Left lung (tissue), 14 donors: ENCODE measurements at places on chromosomes 3 and 15.

DNA sequence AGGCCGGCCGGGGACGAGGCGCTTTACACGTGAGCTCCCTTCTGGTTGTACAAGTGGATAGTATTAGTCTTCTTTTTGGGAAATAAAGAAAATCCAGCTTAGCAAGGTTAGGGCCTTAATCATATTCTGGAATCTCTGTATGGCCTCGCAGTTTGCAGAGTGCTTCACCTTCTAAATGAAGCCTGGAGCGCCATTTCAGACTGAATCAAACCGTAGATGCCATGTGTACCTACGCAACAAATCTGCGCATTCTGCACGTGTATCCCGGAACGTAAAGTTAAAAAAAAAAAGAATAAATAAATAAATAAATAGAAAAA is 322 bp upstream of the P3H2 start:
- no peak for DNase-seq

DNA sequence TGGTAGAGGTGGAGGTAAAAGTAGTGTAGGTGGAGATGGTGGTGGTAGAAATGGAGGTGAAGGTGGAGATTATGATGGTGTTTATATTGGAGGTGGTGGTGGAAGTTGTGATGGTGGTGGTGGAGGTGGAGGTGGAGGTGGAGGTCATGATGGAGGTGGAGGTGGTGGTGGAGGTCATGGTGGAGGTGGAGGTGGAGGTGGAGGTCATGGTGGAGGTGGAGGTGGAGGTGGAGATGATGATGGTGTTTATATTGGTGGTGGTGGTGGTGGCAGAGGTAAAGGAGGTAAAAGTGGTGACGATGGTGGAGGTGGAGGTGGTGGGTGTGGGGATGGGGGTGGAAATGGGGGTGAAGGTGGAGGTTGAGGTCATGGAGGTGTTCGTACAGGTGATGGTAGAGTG is 107.8 kb downstream of the ASB7 start:
- no peak for DNase-seq

DNA sequence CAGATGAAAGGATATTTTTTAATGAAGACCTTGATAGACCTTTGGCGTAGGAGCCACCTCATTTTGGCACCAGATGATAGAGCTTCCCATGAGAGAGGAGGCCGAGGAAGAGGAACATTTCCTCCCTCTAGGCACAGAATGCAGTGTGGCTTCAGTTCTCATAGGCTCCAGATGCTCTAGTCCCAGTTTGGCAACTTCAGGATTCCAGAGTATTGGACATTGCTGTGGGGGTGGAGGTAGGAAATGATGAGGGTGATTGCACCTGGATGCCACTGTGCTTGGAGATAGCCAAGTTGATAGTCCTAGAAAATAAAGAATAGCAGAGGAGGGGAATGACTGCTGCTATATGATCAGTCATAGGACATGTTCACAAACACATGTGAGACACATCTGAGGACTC is 58.3 kb upstream of the KY start:
- no peak for DNase-seq

GRCh38 chr3:37283011-37283410 is 108.6 kb upstream of the LRRFIP2 start:
- DNase-seq = no peak

- DNase-seq = no peak
These were observed 53.8 kb downstream of the CACNA2D3 start for GRCh38 chr3:54176106-54176505.

GRCh38 chr3:15728766-15729165 is 69.0 kb downstream of the ANKRD28 start:
- DNase-seq = no peak

- no peak for DNase-seq
These were observed 356.6 kb upstream of the UBE2E2 start for GRCh38 chr3:22846566-22846965.

DNA sequence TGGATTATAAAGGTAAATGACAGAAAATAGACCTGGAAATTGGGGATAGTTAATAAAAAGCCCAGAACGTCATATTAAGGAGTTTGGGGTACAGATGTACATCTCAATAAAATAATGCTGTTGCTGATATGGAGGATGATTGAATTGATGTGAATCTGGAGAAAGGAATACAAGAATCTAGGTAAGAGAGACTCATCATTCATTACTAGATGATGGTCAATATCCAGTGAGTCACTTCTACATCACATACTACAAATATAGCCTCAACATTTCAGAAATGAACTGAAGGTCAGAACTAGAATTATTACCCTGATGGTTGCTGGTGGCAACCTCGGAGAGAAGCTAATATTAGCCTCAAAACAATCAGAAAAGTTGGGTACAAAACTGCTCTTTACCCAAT is 37.6 kb upstream of the P3H2 start:
- DNase-seq = no peak

DNA sequence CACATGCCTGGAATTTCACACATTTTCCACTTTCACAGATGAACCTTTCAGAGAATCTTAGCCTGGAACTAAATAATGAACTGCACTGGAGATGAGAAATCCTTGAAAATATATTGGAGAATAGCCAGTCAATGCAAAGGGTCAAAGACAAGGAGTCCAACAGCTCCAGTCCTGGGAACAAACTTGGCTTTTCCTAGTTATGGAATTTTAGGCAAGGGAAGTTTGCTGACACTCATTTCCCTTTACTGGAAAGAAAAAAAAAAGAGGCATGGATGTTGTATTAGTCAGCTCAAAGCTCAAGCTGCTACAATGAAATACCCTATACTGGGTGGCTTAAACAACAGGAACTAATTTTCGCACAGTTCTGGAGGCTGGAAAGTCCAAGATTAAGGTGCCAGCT is 690.8 kb upstream of the ARPP21 start:
- DNase-seq = no peak

GRCh38 chr15:71221417-71221816 is 106.1 kb downstream of the THSD4 start:
- DNase-seq = no peak

GRCh38 chr3:172709774-172710663 is 848 bp downstream of the NCEH1 start:
- peak; percentile 71 for DNase-seq

- DNase-seq = no peak
These were observed 109.0 kb downstream of the CGGBP1 start for GRCh38 chr3:87949879-87950208.

DNA sequence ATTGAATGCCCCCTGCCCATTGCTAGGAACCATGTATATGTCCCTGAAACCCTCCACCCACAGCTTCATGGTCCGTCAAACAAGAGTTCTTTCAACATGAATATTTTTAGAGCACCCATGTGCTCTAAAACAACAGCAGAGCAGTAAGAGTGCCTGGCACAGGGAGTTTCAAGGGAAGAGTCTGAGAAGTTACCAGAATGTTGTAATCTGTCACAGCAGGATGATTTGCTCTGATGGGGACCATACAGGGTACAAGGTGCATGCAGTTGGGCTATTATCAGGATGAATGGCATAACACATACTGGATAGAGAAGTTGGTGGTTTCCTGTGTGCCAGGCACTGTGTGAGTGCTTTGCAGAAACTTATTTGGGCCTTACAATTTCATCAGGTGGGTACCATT is 27.8 kb upstream of the FLNB start:
- no peak for DNase-seq

- no peak for DNase-seq
These were observed 13.9 kb upstream of the PAQR9 start for GRCh38 chr3:142977399-142977728.

GRCh38 chr3:61269435-61269834 is 18.2 kb upstream of the FHIT start:
- no peak for DNase-seq

DNA sequence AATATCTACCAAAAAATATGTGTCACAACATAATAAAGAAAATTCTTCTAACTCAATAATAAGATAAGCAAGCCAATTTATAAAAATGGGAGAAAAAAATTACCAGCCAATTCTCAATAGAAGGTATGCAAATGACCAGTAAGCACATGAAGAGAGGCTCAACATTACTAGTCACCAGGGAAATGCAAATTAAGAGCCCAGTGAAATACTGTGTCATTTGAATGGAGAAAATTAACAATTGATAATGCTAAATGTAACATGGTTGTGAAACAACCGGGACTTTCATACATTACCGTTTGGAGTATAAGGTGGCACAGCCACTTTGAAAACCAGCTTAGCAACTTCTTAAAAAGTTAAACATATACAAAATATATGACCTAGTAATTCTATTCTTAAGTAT is 460.7 kb downstream of the IGSF11 start:
- DNase-seq = peak; percentile 16

DNA sequence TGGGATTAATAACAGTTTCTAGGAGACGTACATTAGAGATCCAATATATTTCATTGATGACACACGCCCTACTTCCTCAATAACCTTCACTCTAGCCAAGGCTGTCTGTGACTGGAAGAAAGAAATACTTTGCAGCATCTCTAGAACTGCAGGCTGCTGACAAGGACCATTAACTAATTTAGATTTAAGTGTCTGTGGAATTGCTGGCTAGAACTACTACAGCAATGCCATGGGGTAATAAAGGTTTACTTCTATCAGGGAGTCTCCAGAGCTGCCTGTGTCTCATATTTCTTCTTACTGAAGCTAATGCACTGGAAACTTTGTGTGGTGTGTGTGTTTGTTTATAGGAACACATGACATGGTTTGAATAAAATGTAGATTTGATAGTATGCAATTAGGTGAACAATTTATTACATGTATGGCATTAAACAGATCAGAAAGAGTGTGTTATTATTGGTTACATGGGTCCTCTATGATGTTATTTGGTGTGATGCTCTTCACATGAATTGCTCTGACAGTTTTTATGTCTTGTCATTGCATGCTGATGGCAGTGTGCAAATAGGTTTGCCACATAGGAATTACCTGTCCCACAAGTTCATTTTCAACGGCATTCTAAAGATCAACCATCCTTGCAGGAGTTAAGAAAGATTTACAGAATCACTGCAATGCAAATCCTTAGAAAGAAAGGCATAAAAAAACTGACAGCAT is 916.2 kb upstream of the CADM2 start:
- no peak for DNase-seq

DNA sequence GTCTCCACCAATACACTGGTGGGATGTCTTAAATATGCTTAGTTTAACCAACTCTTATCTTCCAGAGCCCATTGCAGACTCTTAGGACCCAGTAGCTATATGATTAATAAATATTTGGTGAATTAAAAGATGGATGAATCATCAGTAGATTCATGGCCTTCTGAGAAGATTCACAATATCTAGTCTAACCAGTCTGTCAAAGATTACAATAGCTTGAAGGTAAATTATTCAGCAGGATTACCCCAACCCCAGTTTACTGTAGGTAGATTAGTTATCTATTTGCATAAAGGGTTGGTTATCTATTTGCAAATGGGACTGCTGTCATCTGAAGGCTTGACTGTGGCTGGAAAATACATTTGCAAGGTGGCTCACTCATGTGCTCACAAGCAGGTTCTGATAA is 239.4 kb upstream of the THRB start:
- no peak for DNase-seq

DNA sequence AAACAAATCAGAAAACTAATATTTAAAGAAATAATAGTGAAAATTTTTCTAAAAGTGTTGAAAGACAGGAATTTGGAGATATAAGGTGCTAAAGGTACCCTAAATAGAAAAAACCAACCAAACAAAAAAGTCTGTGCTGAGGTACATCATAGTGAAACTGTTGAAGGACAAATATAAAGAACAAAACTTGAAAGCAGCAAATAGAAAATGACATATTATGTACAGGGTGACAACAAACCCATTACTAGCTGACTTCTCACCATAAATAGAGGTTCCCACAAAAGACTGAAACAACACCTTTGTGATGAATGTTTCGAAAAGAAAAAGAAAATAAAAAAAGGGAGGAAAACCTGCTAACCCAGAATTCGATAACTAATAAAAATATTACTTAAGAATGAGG is 502.5 kb upstream of the NECTIN3 start:
- no peak for DNase-seq

GRCh38 chr15:68442903-68443302 is 10.9 kb upstream of the ITGA11 start:
- DNase-seq = no peak

- DNase-seq = no peak
These were observed 70.7 kb downstream of the ZPLD1 start for GRCh38 chr3:102505542-102505941.

DNA sequence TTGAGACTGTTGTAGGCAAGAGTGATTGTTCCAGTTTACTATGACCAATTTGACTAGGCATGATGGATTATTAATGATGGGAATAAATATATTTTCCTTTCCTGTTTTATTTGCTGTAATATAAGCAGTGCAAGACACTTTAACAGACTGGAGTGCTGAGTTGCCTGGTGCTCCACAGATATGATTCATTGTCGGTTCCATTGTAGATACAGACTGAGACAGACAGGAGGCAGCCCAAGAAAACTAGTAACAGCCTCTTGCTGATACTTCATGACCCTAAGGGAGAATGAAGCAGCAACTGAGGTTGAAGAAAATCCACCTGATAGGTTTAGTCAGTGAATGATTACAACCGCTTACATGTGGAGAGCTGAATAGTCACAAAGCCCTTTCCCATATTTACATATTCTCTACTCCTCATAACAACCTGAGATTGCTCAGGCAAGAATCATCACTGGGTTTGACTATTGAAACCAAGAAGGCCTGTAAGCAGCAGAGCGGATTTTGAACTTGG is 235.1 kb upstream of the TPRG1 start:
- no peak for DNase-seq

DNA sequence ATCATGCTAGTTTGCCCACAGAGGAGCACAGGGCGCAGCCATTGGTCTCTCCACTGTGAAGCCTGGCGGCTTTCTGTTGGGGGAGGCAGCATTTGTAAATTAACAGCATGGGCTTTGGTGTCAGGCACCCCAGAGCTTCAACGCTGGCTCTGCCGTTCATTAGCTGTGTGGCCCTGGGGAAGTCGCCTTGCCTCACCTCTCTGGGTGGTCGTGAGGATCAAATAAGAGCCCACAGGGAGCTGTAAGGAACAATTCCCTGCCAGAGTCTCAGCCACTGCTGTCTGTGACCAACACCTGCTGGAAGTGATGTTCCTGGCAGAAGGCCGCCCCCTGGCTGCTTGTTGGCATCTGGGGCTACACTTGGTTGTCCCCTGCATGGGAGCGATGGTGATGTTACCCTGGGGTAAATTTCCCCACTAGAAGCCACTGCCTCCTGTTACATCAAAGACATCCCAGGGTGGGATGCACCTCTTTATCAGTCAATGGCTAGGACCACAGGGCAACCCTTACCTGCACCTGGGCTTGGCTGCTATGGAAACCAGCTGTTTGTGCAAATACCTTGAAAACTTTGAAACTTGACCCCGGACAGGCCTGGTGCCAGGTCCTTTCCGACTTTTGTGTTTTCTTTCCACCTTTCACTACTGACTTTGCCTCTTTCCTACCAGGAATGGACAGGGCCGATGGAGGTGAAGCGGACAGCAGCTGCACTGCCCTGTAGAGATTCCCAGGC is 36.9 kb downstream of the DNASE1L3 start:
- DNase-seq = no peak

GRCh38 chr3:119543147-119543546 is 16.3 kb downstream of the CD80 start:
- DNase-seq = no peak

- DNase-seq = no peak
These were observed 89.5 kb downstream of the CHRNA7 start for GRCh38 chr15:32119694-32120330.

DNA sequence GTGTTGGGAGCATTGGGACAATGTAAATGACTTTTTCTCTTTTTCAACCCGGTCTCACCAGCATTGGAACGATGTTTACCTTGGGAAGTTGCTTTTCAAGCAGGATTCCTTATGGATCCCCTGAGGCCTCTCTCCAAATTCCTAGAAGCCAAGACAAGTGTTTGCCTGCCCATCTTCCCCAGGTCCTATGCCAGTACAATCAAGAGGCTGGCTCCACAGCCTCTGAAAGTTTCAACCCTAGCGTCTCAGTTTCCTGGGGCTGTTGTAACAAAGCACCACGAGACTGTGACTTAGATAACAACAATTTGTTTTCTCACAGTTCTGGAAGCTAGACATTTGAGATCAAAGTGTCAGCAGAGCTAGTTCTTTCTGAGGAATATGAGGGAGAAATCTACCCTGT is 347.2 kb upstream of the UMPS start:
- no peak for DNase-seq
